ENCODE measurements at places on chromosomes 2 and 18.

DNA sequence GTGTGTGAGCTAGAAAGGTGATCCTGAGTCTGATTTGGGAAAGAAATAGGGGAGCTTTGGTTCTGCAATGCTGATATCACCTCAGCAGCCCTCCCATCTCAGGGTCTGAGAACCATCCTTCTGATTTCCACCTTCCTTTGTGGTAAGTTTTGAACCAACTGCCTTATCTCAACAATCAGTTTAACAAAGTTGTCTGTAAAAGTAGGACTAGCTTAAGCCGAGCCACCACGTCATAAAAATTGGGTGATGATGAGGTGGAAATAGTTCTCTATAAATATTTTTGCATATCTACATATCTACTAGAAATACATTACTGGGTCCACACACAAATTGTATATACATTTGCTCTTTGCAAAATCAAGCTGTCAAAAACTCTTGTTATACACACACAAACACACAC lies 1.1 kb downstream of the SULT1C4 start:
- DNase-seq: no peak

- no peak for DNase-seq
These were observed 56.7 kb downstream of the COL4A3 start for GRCh38 chr2:227221120-227221519.

- no peak for DNase-seq
These were observed 31.1 kb upstream of the SATB2 start for GRCh38 chr2:199488772-199489400.

- DNase-seq: no peak
These were observed 61.5 kb downstream of the G6PC2 start for GRCh38 chr2:168962636-168963035.

- DNase-seq: no peak
These were observed 7.3 kb downstream of the DIS3L2 start for GRCh38 chr2:231968820-231969219.

DNA sequence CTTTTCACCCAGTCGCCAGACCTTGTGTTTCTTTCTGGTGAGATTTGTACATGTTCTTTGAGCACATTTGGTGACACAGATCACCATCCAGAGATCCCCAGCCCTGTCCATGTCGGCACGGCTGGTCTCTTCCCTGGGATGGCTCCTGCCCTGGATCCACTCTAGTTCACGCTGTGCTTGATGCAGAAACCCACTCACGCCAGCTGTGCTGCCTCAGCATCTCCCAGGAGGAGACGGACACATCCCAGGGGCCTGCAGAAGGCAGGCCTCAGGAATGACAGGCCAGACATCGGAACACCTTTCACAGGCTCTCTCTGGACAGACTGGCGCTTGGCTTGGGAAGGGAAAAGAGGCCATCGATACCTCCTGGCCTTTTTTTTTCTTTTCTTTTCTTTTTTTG lies 203.6 kb downstream of the ACKR3 start:
- no peak for DNase-seq

DNA sequence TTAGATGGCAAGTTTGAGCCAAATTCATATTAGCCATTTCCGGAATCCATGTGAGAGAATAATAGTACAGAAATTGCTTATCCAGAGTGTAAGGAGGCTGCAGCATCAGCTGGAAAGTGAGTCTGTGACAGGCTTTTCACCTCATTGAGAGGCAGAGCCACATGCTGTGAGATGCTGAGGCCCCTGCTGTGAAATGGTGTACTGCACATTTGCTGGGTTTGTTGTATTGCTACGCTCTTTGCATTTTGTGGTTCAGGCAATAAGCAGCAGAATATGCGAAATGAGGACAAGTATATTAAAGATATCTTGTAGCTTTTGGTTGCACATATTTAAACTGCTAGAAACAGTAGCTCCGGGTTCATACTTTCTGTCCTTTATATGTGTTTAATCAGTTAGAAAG lies 37.0 kb downstream of the NABP1 start:
- no peak for DNase-seq

DNA sequence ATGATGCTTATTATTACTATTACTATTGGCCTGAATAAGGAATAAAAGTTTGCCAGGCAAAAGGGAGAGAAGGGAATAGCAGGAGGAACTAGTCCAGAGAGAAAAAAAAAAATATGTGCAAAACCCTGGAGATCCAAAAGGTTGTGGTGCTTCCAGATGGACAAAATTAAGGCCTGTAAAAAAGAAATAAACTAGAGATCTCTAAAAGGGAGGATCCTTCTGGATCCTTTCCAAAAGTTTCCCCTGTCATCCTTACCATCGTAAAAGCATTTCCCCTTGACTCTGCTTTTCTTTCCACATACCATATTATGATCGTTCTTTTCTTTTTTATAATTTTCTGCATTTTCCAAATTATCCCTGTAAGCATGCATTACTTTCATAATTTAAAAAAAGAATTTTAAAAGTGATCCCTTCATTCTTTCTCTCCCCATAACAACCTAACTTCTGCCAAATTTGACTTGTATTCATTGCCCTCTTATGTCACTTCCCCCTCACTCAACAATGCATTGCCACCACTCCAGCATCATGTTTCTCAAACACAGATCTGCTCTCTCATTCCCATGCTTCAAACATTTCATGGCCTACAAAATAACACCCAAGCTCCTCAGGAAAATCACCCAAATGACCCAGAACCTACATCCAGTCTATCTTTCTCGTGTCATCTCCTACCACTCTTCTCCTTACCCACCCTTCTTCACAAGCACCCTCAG lies 40.3 kb downstream of the RBMS1 start:
- DNase-seq: no peak

All from activated naive CD4-positive, alpha-beta T cell (primary cell).